ENCODE measurements at places on chromosomes 4 and X.

- no peak for DNase-seq
Measured at GRCh38 chrX:154648931-154649330, 4.4 kb downstream of the CTAG2 start.

GRCh38 chrX:84611843-84612636 is 109.8 kb upstream of the HDX start:
- DNase-seq: no peak

GRCh38 chr4:19534159-19534558 is 717.5 kb upstream of the SLIT2 start:
- DNase-seq: no peak

GRCh38 chrX:38726612-38727011 is 74.6 kb upstream of the MID1IP1 start:
- DNase-seq: no peak

GRCh38 chr4:119070301-119070700 is 65.3 kb upstream of the MYOZ2 start:
- DNase-seq: no peak

DNA sequence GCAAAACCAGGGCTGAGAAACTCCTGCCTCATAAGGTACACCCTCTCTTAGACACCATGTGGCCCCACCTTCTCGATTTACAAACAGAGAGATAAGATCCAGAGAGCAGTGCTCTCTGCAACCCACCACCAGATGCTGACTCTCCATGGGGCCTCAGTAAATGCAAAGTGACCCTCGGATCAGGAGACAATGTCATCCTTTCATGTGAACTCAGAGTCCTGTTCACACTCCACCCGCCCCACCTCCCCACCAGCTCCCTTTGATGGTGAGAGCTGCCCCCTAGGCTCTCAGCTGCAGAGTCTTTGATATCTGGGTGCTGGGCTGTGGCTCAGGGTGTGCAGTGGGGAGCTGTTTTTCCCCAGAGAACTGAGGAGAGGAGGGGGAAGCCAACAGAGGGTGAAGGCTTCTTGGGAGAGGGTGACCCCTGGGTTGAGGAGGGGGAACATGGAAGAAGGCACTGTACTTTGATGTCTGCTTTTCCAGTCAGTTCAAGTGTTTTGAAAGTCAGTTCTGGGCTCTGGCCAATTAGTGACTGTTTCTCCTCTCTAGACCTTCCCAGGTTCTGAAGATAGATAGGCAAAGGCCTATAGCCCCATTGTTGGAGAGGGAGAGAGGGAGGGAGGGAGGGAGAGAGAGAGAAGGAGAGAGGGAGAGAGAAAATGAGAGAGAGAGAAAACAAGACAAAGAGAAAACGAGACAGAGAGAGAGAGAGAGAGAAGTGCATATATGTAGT is 88.2 kb downstream of the SCD5 start:
- DNase-seq: no peak

Data from activated CD8-positive, alpha-beta memory T cell treated with anti-CD3 and anti-CD28 coated beads for 4 hours (primary cell).